Stimulated activated naive CD4-positive, alpha-beta T cell (primary cell): ENCODE measurements at places on chromosomes 6 and 20.
A peak's percentile ranks its signal among the peaks of the same experiment; 100 is the strongest.

GRCh38 chr6:25670793-25671513 is 18.9 kb downstream of the SCGN start:
- no peak for DNase-seq

DNA sequence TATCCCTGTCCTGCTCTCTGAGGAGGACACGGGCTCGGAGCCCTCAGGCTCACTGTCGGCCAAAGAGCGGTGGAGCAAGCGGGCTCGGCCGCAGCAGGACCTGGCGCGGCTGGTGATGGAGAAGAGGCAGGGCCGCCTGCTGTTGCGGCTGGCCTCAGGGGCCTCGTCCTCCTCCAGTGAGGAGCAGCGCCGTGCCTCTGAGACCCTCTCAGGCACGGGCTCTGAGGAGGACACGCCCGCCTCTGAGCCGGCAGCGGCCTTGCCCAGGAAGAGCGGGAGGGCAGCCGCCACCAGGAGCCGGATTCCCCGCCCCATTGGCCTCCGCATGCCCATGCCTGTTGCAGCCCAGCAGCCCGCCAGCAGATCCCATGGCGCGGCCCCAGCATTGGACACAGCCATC is 14.2 kb upstream of the SLC22A7 start:
- no peak for DNase-seq

DNA sequence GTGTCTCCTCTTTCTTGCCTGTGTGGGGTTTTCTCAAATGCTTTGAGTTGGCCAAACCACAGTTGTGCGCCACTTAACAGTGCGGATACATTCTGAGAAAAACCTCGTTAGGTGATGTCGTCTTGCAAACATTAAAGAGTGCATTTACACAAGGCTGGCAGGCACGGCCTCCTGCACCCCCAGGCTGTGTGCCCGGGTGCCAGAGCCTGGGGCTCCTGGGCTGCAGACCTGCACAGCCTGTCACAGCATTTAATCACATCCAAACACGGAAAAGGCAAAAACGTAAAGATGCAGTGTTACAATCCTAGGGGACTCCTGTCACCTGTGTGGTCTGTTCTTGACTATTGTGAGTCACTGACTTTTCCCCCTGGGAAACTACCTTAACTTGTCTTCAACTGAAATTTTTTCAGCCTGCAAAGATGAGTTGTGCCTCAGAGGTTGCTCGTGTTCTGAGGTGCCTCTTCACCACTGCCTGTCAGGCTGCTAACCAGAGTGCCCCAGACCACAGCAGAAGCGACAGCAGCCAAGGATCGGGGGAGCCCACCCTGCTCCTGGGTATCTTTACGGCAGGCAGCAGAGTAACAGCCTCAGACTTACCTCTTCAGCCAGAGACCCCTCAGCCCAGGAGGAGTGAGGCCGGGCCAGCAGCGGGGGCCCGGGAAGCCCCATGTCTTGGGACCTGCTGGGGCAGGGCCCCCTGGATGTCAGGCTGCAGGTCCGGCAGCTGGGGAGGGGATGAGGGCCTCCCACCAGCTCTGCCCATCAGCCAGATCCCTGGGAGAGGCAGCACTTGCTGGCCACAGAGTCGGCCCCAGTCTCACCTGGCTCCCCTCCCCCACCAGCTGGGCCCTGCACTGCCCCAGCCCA is 683 bp upstream of the C20orf204 start:
- DNase-seq: no peak

DNA sequence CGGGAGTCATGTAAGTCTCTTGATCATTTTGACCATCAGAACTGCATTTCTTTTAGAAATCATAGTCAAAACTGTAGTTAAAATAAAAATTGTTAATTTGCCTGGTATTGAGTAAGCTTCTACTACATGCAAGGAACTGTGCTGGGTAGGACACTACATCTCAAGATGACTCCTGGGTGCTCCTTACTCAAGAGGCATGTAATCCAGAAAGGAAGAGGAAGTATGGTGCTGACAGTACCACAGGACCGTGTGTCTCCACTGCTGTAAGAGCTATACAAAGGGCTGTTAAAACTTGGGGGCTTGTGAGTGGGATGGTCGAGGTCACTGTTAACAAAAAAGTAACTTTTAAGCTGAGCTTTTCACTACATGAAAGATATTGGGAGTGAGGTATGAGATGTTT is 508.3 kb upstream of the SOX4 start:
- DNase-seq: no peak

- DNase-seq: no peak
These were observed 75.8 kb downstream of the NRN1 start for GRCh38 chr6:5930968-5931367.

DNA sequence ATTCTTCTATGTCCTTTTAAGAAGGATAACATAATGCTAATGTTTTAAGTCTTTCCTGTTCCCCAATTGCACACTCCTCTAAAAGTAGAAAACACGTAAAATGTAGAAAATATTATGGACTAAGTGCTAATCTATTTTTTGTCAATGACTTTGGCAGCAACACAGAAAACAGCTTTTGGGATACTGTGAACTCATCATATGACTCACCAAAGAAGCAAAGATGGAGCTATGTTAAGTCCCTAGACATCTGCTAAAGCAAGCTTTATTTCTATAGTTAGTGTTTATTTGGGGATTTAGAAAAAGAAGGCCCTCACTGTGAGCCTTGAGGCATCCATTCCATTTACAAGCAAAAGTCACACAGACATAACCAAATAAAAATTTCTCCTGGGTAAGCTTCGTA is 23.0 kb downstream of the OPN5 start:
- no peak for DNase-seq

- no peak for DNase-seq
These were observed 13.7 kb downstream of the PHF3 start for GRCh38 chr6:63649269-63649668.

GRCh38 chr6:26570027-26570809 is 26.5 kb upstream of the ABT1 start:
- peak; percentile 16 for DNase-seq

DNA sequence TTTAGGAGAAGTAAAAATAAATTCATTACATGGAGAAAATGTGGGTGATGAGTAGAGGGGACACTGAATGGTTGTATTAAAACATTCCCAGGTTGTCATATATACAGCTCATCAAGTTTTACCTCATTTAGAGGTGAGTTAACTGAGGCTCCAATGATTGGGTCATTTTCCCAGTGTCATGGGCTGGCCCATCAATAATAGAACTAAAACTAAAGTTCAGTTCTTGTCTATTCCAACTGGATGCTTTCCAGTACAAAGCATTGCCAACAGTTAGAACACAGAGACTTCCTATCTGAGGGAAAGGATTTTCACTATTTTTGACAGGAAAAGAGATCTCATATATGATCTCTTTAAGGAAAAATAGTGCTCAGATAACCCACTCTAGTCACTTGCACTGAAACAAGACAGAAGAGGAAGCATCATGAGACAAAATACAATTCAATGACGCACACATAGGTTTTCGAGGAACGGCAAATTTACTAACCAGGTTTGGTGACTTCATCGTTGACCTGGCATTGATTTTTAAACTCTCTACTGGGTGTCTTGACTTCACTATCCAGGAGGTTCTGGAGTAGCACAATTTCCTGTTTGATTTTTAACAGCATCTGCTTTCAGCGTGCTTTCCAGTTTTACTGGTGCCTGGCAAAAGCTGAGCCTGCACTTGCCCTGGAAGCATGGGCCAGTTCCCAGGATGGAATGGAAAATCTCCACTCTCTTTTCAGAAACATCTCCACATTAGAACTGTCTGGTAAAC is 195.5 kb upstream of the FBXL4 start:
- no peak for DNase-seq

- DNase-seq: no peak
These were observed 52.2 kb upstream of the DTNBP1 start for GRCh38 chr6:15715060-15715459.

DNA sequence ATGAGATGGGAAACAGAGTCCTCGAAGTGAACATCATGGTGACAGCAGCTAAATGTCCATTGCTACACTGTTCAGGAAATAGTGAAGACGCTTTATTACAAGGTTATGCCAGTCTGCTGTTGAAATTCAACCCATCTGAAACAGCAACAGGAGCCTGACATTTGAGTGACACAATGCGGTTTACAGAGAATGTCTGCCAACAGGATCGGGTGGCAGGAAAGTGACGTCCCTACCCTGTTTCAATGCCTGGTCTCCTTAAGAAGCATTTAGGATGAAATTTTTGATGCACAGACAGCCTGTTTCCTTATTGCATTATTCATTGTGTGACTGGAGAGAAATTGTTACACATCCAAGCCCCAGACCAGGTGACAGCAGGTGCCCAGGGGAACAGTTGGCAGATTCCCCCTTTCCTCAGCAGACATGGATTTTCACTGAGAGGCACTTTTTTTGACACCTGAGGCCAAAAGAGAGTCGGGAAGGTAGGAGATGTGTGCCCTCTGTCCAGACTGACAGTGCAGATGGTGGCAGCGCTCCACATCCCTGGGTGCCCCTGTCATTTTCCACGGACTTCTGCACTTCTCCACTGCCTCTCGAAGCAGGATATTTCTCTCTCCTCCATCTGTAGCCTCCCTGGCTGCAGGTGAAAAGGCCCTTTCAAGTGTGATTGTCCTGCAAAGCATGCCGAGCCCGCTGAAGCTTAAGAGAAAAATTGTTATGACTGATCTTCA is 87.9 kb downstream of the BFSP1 start:
- DNase-seq: no peak

GRCh38 chr20:17287998-17288397 is 61.2 kb downstream of the PCSK2 start:
- DNase-seq: no peak

GRCh38 chr6:30935018-30935417 is 3.0 kb upstream of the SFTA2 start:
- DNase-seq: no peak

DNA sequence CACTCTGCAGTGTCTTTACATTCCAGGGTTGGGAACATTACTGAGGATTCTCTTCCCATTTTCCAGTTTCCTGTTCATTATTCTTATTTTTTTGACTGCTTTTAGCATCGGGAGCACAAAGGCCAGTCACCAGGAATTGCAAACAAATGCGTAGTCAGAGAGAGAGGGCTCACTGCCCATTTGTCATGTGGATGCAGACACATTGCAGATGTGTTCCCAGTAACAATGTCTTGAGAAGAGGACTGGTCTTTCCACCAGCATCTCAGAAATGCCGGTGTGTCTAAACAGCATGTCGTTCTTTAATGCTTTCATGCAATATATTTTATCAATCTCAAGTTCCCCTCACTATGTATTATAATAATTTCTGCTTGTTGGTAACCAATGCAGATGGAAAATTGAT is 952 bp upstream of the TAAR6 start:
- no peak for DNase-seq

GRCh38 chr6:14735956-14736486 is 509.8 kb upstream of the JARID2 start:
- no peak for DNase-seq

- no peak for DNase-seq
These were observed 15.8 kb downstream of the RRP36 start for GRCh38 chr6:43037197-43037596.

GRCh38 chr6:31114970-31115849 is 610 bp downstream of the PSORS1C1 start:
- DNase-seq: no peak

DNA sequence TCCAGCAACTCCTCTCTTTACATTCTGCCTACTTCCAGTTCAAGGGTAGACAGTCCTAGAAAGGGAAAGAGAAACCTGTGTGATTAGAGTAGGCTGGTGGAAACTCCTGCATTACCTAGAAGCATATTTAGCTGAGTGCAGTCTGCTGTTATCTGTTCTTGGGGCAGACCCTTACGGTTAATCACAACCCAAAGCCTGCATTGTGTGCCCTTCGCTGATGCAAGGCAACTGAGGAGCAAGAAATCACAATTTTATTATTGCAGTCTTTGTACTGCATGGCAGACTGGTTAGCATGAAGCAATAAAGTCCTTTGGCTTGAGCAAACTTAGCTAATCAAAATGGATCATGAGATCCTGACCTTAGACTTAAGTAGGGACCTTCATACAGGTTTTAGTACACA is 1.5 kb upstream of the GOPC start:
- no peak for DNase-seq

DNA sequence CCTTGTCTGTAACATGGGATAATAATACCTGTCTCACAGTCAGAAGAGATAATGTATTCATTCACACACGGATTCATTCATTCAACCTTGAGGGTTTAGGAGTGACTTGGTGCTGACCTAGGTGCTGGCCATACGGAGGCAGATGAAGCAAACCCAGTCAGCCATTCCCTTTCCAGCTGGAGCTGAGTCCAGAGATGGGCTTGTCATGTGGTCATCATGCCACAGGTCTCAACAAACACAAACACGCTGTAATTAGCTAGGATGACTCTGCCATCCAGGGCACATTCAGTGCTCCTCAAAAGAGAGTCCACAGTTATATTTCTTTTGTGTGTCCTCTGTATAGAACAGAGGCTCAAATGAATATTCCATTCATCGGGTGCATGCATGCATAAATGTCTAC is 19.5 kb upstream of the PRELID3B start:
- DNase-seq: no peak

GRCh38 chr6:113632220-113632864 is 224.8 kb upstream of the MARCKS start:
- DNase-seq: no peak

DNA sequence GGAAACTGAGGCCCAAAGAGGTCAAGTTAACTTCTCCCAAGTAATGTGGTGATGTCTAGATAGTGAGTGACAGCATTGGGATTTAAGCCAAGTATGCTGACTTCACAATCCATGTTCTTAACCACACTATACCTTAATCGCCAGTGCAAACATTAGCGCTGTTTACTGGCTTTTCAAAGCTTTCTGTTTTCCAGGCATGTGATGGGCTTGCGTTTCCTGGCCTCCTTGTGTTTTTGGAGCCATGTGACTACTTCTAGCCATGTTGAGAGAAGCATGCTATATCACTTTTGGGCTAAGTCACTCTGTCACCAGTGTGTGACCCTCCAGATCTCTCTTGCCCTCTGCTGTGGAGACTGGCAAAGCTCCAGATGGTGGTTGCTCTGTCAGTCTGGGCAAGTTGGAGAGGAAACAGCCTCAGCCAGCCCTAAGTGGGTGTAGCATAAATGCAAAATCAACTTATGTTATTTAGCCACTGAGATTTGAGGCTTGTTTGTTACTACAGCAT is 76.9 kb downstream of the ANKRD6 start:
- DNase-seq: no peak

- no peak for DNase-seq
These were observed 98.4 kb upstream of the PREP start for GRCh38 chr6:105501246-105501645.

DNA sequence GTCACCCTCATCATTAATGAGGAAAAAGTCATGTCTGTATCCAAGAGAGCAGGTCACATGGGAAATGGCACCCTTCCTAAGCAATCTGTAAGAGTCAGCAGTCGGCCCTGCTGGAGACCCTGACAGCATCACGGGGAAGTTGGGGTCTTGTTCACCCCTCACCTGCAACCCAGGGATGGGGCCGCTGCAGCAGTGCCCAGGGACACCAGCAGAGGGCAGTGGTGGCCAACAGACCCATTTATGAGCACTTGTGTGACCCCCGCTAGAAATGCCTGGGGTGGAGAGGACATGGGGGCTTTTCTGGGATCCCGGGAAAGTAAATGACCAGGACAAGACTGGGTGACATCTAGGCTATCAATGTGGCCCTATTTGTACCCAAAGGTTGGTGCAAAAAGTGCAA is 35.9 kb downstream of the ANKRD60 start:
- DNase-seq: peak; percentile 13
